ENCODE measurements at places on chromosomes 1 and 21.
A peak's percentile ranks its signal among the peaks of the same experiment; 100 is the strongest.

GRCh38 chr1:97758541-97759057, 162.2 kb downstream of the DPYD start:
- no peak for DNase-seq

GRCh38 chr21:42839271-42840231, 39.8 kb downstream of the WDR4 start:
- DNase-seq: no peak

DNA sequence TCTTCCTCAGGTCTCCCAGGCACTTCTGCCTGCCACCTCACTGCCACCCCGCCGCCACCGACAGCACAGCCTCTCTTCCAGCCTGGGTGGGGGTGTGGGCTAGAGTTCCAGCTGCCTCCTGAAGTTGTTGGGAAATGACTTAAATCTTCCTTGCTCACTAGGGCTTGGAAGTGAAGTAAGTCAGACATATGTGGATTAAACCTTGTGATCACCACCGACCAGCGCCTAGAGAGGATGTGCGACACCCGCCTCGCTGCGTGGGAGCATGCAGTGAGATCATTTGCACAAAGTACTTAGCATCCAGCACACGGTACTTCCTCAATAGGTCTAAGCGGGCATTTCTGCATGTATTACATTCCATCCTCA, 71.4 kb upstream of the FAM20B start:
- DNase-seq: no peak

DNA sequence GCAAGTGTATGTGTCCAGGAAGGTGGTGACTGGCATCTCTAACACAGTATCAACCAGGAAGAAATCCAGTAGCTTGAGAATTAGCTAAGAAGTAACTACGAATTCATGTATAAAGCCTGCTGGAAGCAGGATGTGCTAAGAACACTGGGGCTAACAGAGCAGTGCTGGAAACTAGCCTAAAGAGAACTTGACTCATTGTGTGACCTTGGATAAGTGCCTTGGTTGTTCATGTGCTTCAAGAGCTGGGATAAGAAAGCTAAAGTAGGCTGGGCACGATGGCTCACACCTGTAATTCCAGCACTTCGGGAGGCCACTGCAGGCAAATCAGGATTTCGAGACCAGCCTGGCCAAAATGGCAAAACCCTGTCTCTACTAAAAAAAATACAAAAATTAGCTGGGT, 186.9 kb downstream of the RRAGC start:
- no peak for DNase-seq

DNA sequence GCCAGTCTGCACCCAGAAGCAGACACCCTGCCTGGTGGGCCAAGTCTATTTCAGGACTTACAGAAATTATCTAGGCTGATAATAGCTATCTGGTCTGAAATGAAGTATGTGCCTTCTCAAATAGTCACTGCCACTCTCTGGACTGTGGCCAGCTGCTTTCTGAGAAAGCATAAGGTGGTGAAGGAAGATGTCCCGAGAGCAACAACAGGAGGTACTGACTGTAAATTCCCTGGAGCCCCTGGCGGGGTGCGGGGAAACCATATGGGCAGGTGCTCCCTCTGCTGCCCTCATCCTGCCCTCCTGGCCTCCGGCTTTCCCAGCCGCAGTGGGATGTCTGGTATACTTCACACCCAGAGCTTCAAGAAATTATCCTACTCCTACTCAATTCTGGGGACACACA, 86.8 kb downstream of the TGFBR3 start:
- no peak for DNase-seq

DNA sequence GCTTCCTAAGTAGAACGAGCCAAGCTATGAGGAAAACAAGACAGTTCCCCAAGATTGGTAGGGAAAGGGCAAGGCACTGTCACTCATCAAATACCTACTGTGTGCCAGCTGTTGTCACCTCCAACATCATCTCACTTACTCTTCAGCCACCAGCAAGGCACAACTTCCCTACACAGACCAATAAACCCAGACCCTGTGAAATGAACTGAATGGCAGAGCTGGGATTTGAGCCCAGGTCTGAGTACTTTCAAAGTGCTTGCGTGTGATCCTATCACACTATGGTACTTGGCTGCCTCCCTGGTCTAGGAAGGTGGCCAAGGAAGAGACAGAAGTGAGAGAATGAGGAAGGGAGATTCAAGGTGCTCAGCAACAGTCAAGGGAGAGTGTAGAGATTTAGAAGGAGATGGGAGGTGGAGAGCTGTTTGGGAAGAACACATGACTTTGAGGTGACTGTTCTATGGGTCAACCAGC, 16.7 kb upstream of the TRIM63 start:
- no peak for DNase-seq

DNA sequence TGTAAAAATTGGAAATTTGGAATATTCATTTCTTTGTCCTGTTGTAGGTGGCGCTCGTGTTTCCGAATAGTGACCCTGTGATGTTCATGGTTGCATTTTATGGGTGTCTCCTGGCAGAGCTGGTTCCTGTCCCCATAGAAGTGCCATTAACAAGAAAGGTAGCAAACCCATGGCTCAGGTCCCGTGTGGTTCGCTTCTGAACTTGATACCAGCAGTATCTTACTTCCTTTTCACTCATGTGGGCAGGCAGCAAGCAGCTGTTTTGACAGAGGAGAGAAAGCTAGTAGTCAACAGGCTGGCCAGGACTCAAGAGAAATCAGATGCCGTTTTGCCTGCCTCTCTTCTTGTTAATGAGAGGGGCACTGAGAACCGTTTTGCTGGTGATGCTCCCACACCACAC, 72.8 kb downstream of the S100B start:
- peak; percentile 27 for DNase-seq

All from CD4-positive, alpha-beta T cell treated with Interleukin-2 at 100 ng/mL for 4 hours (primary cell).